ENCODE measurements at places on chromosomes 2 and 18.

DNA sequence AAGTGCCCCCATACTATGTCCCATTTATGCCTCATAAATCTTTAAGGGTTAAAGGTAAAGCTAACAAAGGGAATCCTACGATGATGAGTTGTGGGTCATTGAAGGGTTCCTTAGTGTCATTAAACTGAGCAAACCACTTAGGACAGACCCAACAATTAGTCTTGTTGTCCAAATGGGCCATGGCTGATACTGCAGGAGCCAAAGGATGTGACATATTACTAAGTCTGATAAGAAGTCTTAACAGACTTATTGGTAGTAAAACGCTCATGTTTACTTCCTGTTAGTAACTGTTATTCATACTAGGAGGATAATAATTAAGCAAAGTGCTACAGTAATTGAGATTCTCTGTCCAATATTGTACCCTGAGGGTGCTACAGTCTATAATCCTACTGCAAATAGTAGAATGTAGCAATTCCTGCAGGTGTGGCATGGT is 96.8 kb downstream of the PTPN4 start:
- no peak for DNase-seq

DNA sequence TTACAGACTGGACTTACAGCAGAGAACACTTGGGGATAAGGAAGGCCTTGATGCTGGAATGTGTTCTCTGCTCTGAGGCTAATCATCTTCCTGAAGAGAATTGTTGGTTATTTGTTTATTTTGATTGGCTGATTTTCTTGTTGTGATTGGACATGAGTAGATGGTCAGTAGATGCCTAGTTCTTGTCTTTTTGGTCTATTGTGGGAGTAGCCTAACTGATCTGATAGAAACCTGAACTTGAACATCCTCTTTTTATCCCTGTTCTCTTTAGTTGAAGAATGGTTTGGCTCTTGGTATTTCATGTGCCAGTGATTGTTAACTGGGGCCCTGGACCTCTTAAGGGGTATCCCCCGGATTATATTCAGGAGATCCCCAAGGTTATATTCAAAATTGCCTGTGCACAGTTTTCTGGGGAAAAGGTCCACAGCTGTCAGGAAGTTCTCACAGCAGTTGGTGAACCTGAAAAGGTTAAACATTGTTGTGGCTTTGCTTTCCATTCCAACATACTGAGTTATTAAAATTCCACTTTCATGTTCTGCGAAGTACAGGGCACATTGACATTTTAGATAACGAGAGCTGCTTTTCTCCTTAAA is 13.6 kb downstream of the TWSG1 start:
- DNase-seq: no peak

DNA sequence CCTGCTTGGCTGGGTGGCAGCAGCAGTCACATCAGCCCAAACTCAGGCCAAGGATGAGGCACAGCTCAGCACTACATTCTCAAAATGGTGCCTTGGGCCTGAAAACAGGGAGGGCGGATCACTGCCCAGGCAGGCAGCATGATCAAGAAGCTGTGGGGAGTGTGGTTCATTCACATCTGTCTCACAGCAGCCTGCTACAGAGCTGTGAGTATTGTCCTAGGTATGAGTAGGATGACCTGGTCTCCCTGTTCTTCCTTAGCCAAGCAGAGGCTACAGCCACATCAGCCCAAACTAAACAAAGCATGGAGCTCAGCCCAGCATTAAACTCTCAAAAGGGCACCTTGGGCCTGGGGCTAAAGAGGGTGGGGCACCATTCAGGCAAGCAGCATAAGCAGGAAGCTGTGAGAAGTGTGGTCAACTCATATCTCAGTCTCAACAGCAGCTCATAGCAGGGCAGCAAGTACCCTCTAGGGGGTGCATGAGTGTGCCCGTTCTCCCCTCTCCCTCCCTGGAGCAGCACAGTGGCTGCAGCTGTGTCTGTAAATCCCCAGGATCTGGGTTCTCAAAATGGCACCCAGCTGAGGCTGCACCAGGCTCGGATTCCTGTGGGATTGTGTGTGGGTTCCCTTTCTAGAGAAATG is 139.6 kb downstream of the TRABD2A start:
- DNase-seq: no peak

DNA sequence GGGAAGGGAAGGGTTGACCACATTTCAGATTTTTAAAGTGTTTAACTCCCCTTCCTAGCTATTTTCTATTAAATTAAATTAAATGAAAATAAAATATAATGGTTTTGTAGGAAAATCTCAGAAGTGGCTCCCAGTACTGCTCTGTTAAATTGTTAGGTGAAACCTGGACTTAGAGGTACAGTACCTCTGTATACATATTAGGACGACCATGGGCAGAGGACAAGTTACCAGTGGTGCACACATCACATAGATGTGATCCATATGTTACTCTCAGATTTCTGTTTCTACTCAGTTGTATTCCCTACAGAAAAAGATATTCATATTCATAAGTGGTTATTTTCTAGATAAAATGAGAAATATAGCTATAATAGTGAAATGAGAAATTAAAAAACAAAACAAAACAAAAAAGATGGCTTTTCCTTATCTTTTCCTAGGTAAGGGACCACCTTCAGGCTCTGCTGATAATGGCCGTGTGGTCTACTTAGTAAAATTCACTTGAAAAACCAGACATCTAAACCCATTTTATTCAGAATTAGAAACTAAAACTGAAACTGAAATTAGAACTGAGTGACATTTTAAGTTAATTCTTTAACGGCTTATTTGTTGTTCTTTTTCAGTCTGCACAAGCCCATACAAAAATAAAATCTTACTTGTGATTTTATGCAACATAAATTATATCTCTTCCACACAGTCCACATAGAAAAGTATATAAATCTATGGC is 832.5 kb upstream of the CHAC2 start:
- no peak for DNase-seq

GRCh38 chr2:159177957-159178356 is 108.5 kb downstream of the WDSUB1 start:
- DNase-seq: no peak

- no peak for DNase-seq
Observed at GRCh38 chr2:1256632-1257324, 156.5 kb upstream of the TPO start.

DNA sequence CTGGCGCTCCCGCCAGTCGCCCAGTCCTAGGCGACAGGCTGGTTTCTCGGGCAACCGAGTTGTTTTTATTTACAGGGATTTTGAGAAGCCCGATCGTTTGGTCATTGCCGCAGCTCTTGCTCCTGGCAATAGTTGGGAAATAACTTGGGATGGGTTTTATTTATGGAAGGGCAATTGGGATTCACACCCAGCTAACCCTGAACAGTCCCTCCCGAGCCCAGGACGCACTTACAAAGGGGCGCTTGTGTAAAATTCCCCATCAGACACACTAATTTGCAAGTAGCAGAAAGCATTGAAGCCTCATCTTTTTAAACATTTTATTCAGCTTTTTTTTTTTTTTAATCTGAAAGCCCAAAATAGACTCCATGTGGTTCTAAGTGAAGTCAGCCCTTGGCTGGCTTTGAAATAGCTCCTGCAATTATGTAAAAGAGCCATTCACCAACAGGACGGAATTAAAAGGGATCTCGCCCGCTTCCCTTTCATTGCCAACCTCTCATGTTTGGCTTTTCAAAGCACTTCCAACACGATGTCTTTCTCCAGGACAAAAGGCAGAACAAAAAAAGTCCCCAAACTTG is 3.6 kb upstream of the GBX2 start:
- DNase-seq: no peak

- DNase-seq: no peak
Observed at GRCh38 chr2:227182765-227183164, 18.3 kb downstream of the COL4A3 start.

DNA sequence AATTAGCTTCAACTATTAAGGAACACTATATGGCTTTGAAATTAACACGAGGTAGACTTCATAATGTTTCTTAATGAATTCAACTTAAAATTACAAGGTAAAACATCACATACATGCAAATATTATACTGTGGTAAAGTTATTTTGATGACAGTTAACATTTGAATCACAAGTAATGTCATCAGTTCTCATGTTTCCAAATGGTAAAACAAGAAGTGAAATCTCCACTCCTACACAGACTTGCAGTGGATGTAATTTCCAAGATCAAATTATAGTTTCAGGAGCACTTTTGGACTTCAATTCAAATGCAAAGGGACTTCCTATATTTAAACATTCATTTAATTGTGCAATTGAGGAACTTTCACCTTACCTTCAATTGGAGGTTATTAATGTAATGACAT is 39.1 kb downstream of the C18orf54 start:
- DNase-seq: no peak

- DNase-seq: no peak
Observed at GRCh38 chr18:35076135-35076924, 35.1 kb downstream of the MAPRE2 start.

GRCh38 chr2:11647834-11648600 is 22.0 kb downstream of the NTSR2 start:
- DNase-seq: no peak

DNA sequence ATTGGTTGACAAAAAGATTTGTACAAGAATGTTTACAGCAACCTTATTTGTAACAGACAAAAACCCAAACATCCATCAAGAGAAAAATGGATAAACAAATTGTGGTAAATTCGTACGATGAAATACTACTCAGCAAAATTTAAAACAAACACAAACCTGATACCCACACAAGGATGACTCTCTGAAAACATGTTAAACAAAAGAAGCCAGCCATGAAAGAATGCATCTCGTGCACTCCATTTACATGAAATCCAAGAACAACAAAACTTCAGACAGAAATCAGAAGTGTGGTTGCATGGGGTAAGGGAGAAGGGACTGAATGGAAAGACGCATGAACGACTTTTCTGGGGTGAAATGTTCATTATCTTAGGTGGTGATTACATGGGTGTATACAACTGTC is 93.4 kb downstream of the SLC25A12 start:
- DNase-seq: no peak

DNA sequence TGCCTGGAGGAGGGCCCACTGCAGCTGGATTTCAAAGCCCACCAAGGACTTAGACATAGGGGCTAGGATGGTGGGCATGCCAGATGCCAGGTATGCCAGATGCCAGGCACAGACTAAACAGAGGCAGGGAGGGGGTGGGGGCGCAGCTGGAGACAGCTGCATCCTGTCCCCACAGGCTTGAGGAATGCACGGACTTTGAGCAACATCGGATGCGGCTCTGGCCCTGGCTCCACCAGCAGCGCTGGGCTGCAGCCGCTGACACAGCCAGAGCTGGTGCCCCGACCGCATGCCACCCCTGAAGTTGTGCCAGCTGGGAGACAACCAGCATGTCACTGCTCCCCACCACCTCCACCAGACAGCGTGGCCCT is 39.5 kb downstream of the AQP12A start:
- DNase-seq: no peak

DNA sequence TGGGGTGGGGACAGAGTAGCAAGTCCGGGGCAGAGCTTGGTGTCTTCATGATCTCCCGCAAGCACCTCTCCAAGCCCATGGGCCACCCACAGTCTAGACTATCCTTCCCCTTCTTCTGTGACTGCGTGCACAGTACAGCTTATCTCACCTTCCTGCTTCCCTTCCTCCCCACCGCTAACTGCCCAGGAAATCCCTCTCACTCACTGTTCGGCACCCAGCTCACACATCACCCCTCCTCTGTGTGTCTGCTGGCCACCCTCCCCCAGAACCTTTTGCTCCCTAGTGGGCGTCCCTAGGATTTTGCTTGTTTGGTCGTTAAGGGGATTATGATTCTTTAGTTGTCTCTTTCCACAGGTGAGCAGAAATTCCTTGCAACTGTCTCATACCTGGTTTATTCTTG is 31.5 kb upstream of the SMAD7 start:
- DNase-seq: no peak

- DNase-seq: no peak
Observed at GRCh38 chr2:198052741-198053140, 248.3 kb downstream of the PLCL1 start.

- no peak for DNase-seq
Observed at GRCh38 chr18:79424880-79425568, 29.3 kb downstream of the NFATC1 start.

GRCh38 chr2:69770747-69771146 is 28.8 kb downstream of the ANXA4 start:
- DNase-seq: no peak

- no peak for DNase-seq
Observed at GRCh38 chr2:229653531-229653930, 60.8 kb downstream of the DNER start.

GRCh38 chr2:217402761-217403383 is 543.0 kb upstream of the TNP1 start:
- DNase-seq: no peak

DNA sequence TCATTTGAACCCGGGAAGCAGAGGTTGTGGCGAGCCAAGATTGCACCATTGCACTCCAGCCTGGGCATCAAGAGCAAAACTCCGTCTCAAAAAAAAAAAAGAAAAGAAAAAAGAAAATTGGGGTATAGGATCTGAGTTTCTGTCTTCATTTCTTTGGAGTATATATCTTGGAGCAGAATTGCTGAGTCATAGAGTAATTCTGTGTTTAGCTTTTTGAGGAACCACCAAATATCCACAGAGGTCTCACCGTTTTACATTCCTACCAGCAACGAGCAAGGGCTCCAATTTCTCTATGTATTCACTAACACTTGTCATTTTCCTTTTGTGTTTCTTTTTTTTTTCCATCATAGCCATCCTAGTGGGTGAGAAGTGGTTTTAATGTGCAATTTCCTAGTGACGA is 87.6 kb upstream of the TEX51 start:
- no peak for DNase-seq

DNA sequence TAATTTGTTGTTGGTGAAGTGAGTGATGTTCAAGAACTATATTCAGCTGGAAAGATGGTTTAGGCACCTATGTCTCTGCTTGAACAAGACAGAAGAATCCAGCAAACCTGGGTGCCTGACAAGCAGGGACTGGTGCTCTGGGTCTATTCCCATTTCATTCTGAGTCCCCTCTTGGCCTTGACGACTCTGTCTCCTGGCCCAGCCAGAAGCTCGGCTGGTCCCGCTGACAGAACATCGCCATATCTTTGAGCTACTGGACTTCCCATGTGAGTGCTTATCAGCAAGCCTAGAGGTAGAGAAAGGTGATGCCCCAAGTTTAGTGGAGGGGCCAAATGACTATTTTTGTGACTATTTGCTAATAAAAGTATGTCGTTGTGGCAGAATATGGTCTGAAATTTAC is 48.2 kb downstream of the SDC1 start:
- no peak for DNase-seq

DNA sequence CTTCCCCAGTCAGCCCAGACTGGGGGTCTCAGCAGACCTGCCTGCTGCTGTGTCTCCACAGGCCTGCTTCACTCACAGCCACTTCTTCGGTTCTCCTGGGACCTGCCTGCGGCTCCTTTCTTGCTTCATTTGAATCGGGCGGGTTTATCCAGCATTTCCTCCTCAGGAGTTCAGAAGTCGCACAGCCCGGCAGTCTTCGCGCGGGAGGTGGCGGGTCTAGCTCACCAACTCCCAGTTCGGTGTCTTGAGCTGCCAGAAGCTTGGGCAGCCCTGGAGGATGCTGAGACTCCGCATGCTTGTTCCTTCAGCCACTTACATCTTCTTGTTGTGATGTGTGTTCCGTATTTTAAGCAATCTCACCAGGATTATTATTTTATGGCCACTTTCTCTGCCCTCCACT is 10.8 kb downstream of the D2HGDH start:
- DNase-seq: no peak
